ENCODE measurements at places on chromosomes 12 and 14.

DNA sequence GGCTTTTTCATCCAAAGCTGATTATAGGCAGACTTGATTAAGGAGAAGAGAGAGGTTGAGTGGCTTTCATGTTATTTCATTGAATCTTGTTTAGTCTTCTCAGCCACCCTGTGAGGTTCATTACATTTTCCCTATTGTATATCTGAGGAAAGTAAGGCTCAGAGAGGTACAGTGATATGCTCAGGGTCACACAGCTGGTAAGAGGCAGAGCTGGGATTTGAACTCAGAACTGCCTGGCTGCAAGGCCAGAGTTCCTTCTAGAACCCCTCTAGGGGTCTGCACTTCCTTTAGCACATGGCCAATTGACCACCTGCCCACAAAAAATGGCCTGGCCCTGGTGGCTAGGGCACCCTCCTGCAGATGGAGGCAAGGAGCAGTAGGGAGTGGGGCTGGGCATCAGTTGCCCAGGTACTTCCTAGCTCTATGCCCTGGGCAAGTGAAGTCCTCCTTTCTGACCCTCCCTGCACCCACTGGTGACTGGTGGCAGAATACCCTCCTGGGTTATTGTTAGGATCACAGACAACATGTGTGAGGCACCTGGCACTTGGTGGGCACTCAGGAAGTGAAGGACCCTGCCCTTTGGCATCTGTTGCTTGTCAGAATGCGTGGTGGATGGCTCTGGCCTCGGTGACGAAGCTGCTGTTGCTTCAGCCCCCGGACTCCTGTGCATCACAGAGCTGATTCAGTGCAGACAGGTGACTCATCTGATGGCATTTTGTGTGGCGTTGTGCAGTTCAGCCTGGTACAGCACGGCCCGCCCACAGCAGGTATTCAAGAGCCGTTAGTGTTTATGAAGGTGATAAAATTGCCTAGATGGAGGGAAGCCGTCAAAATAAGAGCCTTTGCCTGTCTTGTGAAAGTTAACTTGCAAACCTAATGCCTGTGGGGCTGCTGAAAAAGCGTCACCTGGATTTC, 115.8 kb downstream of the SLC25A47 start:
- no peak for DNase-seq

GRCh38 chr14:67735336-67736147, 33.9 kb downstream of the RDH12 start:
- no peak for DNase-seq

DNA sequence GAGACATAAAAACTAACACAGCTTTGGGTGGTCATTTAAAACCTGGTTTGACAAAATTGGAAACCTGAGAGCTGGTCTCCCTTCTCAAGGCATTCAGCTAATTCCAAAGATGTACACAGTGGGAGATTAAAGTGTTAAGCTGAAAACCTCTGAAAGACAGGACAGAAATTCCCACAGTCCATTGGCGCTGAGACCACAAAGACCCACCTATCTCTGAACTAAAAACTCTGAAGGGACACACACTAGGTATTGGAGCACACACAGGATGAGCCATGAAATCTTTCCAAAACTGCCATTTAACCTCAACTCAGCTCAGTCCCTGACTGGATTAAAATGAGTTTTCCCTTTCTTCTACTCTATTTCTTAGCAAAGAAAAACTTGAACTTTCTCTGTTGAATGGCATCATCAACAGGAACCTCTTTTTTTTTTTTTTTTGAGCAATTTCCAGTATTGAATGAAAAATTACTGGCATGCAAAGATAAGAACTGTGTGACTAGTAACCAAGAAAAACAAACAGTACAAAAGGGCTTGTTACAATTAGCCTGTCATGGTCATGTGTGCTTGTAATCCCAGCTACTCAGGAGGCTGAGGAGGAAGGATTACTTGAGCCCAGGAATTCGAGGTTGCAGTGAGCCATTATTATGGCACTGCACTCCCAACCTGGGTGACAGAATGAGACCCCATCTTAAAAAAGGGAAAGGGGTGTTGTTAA, 82.4 kb downstream of the IPO8 start:
- DNase-seq, result no peak

DNA sequence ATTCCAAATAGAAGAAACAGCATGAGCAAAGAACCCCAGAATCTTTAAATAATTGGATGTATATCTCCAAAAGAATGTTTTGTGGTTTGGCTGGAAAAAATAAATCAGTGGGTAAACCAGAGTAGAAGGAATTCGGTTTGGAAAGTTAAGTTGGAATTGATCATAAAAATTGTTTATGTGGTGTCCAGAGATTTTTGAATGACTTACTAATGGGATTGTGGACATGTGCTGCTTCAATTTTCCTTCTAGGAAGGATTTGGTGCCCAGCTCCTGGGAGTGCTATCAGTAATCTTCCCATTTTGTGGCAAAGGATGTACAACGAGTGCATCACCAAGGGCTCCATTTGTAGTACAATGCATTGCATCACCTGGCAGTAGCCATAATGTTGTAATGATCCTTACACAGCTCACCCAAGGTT, 224.8 kb downstream of the SLC16A7 start:
- no peak for DNase-seq

- DNase-seq, result no peak
Measured at GRCh38 chr14:68628605-68629310, 164.1 kb downstream of the ZFP36L1 start.

- no peak for DNase-seq
Measured at GRCh38 chr14:91899213-91899612, 31.9 kb upstream of the TC2N start.

DNA sequence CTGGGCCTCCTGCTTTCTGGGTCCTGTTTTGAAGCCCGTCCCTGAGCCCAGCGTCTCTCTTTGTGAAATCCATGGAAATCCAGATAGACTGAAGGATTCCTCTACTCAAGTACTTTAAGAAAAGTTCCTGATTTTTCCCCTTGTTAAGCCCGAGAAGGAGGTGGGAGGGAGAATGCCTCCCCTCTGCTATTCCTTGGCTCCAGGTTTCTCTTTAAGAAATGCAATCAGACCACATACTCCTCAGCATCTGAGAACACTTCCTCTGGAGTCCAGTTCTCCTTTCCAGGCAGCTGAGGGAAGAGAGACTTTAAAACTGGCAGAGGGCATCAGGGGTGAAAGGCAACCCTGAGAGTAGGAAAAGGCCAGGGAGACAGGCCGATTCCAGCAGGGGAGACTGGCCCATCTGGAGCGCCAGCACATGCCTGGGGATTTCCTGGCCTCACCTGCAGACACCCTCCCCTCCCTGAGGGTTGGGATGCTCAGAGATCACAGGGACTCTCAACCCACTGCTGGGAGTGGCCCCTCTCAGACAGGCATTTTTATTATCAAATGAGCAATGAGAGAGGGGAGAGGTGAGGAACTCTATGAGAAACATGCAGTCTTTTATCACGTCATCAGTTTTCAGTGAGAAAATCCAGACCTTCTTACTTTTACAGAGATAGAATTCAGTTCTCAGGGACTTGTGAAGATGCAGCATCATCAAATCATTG, 2.0 kb upstream of the EMP1 start:
- no peak for DNase-seq

- DNase-seq, result no peak
Measured at GRCh38 chr12:46555406-46555852, 182.9 kb upstream of the SLC38A2 start.

- DNase-seq, result no peak
Measured at GRCh38 chr12:65501093-65501621, 222.7 kb downstream of the MSRB3 start.

GRCh38 chr14:53128303-53129028, 24.7 kb downstream of the DDHD1 start:
- DNase-seq, result no peak

GRCh38 chr12:25960143-25960542, 1.7 kb downstream of the RASSF8 start:
- DNase-seq, result no peak

DNA sequence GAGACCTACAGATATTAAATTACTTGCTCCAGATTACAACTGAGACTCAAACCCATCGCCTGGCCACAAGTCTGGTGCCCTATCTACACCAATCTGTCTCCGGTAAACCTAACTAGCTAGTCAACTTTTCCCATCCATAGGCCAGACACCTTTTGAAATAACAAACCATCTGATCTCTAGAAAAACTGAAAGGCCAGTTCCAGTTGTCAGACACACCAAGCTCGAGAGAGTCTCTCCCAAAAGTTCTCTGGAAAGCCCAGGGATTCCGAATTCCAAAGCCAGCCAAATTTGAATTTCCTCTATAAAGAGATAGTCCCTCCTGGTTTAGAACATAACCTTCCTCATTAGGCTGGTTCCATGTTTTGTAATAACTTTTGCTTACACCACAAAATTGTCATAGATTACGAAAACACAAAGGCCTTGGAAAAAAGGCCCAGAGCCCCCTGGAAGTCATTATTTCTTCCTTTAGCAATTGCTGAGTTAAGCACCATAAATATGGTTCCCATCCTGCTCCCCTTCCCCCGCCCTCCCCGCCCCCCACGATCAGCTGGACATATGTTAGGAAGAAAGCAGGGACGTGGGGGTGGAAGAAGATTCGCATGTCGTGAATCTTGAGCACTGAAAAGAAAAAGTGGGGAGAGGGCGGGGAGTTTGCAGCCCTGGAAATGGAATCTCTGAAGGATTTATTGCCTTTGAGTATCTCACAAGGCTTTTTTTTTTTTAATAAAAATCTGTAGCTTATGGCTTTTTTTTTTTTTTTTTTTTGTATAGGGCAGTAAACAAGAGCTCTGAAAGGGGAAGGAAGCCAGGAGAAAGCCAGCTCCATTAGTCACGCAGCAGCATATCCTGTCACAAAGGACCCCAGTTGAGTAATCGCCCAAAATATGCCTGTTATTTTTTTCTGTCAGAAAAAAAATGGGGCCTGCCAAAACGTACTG, 110.4 kb downstream of the ZFP36L1 start:
- no peak for DNase-seq

- DNase-seq, result no peak
Measured at GRCh38 chr12:125079084-125079483, 13.8 kb downstream of the AACS start.

DNA sequence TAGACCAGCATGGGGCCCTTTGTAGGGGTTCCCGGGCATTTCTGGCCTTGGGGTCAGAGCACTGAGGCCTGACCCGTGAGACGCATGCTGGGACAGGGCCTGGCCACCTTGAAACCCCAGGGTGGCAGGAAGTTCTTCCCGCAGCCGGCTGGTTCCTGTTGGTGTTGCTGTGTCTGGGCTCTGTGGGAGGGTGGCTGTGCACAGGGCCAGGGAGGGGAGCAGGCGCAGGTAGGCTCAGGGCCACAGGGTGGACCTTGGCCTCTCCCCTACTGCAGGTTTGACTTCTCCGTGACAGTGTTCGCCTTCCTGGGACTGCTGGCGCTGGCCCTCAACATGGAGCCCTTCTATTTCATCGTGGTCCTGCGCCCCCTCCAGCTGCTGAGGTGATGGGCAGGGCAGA, 48.2 kb downstream of the SLC8B1 start:
- DNase-seq, result no peak

GRCh38 chr12:105449431-105449830, 118.9 kb downstream of the C12orf75 start:
- no peak for DNase-seq

DNA sequence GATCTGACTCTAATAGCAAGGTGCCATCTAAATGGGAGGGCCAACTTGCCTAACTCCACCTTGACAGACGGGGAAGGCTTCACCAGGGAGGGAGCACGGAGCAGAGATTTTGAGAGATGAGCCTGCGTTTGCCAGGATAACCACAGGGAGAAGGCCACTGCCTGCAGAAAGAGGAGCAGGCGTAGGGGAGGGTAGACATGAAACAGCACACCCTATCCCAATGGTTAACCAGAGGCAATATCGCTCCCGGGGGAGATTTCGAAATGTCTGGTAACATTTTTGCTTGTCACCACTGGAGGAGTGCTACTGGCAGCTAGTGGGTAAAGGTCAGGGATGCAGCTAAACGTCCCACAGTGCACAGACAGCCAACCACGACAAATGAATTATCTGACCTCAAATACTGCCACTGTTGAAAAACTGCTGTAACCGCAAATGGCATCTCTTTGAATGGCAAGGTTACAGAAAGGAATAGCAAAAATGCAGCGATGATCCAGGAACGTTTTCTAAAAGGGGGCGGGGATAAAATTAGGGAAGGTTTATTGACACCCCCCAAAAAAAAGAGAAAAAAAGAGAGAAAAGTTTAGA, 126.0 kb upstream of the ATF7IP start:
- DNase-seq, result no peak

DNA sequence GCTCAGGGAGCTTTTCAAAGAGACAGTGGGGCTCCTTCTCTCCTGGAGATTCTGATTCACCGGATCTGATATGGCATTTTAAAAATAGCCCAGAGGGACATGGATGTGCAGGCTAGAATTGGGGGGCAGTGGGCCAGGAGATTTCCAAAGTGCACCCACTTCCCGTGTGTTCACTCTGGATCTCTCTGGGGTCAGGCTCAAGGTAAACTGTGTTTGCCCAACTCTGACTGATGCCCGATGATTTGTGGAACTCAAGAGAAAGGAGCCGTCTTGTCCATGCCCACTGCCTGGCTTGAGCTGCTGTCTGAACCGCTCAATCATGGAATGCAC, 17.9 kb downstream of the FAM181A start:
- no peak for DNase-seq

- DNase-seq, result no peak
Measured at GRCh38 chr14:74942181-74942580, 13.2 kb downstream of the PGF start.

GRCh38 chr14:80428671-80429070, 217.4 kb upstream of the DIO2 start:
- no peak for DNase-seq

DNA sequence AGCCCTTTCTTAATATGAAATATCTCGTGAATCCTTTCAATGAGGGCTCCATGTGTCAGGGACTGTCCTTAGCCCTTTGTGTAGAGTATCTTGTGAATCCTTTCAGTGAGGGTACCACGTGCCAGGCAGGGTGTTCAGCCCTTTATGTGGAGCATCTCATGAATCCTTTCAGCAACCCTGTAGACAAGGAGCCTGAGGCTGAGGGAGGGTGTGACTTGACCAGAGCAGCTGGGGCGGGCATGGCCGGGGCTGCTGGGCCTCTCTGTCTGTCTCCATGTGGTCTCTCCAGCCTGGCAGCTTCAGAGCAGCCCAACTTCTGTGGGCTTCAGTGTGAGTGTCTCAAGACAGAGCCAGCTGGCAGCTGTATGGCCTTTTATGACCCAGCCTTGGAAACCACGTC, 140.2 kb downstream of the AACS start:
- no peak for DNase-seq

DNA sequence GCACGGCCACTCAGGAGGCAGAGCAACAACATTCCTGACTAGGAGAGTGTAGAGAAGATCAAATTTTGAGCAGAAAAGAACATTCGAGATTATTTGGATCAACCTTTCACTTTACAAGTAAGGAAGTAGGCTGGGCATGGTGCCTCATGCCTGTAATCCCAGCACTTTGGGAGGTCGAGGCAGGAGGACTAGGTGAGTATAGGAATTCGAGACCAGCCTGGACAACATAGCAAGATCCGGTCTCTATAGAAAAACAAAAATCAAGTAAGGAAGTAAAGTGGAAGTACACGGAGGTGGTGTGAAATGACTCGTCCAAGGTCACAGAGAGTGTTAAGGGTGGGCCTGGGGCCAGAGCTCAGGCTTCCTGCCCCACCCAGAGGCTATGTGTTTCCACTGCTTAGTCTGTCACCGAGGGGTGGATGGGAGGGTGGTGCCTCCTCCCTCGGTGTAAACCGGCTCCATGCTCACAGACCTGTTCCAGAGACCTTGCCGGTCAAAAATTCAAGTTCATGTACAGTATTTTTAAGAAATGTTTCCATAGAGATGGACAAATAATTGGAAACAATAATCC, 51.9 kb downstream of the MAP1LC3B2 start:
- no peak for DNase-seq

- DNase-seq, result no peak
Measured at GRCh38 chr12:118098401-118098800, 5.4 kb downstream of the VSIG10 start.
